ENCODE measurements at places on chromosomes 3 and 15. TPM values are rescaled to one million over a fixed set of nuclear protein-coding genes. Genes with fewer than 3 reads are reported as not detected.

The OSTN gene
- not detected for total RNA-seq

The PLSCR5 gene
- not detected for total RNA-seq

GRCh38 chr15:31021067-31021665, 29.7 kb upstream of the MTMR10 start:
- DNase-seq, result no peak

GRCh38 chr3:9664119-9664751, 14.9 kb downstream of the MTMR14 start:
- DNase-seq, result no peak

DNA sequence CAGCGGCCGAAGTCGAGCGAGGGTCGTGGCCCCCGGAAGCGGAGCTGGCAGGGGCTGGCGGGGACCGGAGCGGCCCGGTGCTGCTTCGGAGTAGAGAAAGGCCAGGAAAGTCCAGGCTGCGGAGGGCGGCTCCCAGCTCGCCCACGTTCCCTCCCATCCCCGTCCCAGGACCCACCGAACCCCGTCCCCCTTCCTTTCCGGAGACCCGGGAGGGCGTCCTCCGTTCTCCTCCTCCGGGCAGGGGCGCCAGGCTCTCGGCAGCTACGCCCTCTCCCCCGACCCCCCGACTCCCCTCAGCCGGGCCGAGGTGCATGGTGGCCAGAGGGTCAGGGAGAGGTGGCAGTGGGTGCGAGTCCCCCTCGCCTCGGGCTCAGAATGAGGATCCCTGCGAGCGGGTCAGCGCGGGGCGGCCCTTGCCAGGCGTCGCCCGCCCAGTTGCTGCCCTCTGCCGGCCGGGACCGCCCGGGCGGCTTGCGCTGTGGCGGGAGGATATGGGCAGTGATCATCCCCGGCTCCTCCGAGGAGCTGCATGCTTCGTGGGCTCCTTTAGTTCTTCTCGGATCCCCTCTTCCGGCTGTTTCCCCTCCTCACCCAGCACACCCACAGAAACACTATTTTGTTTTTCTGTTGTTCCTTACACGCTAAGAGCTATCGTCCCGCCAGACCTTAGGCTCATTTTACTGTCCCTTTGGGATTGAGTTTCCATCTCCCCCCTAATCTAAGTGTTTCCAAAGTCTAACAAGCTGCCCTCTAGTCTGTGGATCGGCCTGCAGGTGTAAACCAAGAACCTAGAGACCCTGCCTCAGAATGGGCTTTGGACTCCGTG, 744 bp upstream of the ALDH1A2 start:
- DNase-seq, result peak; percentile 84

Data from H7 (cell line).